ENCODE measurements at places on chromosomes 2 and 18. TPM values are rescaled to one million over a fixed set of nuclear protein-coding genes. Genes with fewer than 3 reads are reported as not detected.

IL1R2 gene
- total RNA-seq = not detected

DNA sequence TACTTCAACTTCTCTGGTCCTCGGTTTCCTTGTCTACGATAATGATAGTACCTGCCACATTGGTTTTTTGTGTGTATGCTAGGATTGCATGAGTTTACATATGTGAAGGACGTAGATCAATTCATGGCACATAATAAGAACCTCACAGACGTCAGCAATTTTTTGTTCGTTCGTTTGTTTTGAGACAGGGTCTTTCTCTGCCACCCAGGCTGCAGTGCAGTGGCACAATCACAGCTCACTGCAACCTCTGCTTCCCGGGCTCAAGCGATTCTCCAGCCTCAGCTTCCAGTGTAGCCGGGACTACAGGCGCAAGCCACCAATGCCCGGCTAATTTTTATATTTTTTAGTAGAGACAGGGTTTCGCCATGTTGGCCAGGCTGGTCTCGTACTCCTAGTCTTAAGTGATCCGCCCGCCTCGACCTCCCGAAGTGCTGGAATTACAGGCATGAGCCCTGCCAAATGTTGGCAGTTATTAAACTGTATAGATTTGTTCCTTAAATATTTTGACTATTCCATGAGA, 756 bp upstream of the SLC35F5 start:
- H3K4me3 ChIP-seq = peak overlapping the region; percentile 91
- peak overlapping the region; percentile 87 for H3K27ac ChIP-seq
- no peaks in the 10 kb centered on the region for H3K27me3 ChIP-seq
- DNase-seq = no peak
- H3K36me3 ChIP-seq = no peaks in the 10 kb centered on the region

GRCh38 chr2:66601624-66602023, 166.7 kb downstream of the MEIS1 start:
- no peak for DNase-seq
- H3K4me3 ChIP-seq = no peak overlapping the region
- no peaks in the 10 kb centered on the region for H3K4me1 ChIP-seq
- H3K36me3 ChIP-seq = no peaks in the 10 kb centered on the region
- H3K27me3 ChIP-seq = no peaks in the 10 kb centered on the region
- H3K27ac ChIP-seq = no peak overlapping the region

- no peak overlapping the region for H3K4me3 ChIP-seq
- no peaks in the 10 kb centered on the region for H3K27me3 ChIP-seq
- no peak for DNase-seq
- no peaks in the 10 kb centered on the region for H3K36me3 ChIP-seq
- H3K27ac ChIP-seq = no peak overlapping the region
These were observed 170.1 kb downstream of the RPRM start for GRCh38 chr2:153308466-153308865.

- H3K4me1 ChIP-seq = no peaks in the 10 kb centered on the region
- H3K36me3 ChIP-seq = no peaks in the 10 kb centered on the region
- H3K27ac ChIP-seq = no peak overlapping the region
- peaks cover 3% of the 10 kb centered on the region for H3K27me3 ChIP-seq
These were observed 179.9 kb upstream of the FN1 start for GRCh38 chr2:215615803-215616174.

DNA sequence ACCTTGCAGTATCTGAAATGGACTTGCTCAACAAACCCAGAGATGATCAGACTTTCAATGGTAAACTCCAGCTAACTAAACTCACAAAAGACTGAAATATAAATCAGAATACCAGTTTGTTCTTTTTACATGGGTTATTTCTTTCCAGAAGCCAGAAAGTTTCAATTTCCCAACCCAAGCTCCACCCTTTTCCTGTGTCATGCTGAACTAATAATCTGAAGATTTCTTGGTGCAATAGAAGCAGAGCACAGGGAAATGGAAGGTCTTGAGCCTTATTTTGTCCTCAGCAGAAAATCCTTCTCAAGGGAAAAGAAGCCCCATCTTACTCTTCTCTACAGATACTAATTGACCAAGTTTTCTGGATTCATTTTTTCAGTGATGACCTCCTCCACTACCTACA, 93.3 kb upstream of the PAPOLG start:
- H3K27me3 ChIP-seq = no peaks in the 10 kb centered on the region
- no peak for DNase-seq
- no peaks in the 10 kb centered on the region for H3K36me3 ChIP-seq
- H3K27ac ChIP-seq = peak overlapping the region; percentile 81

GRCh38 chr2:15425712-15426111, 135.4 kb downstream of the NBAS start:
- no peaks in the 10 kb centered on the region for H3K27me3 ChIP-seq
- H3K4me1 ChIP-seq = no peaks in the 10 kb centered on the region
- peaks cover 13% of the 10 kb centered on the region for H3K36me3 ChIP-seq
- H3K27ac ChIP-seq = no peak overlapping the region

- peaks cover 18% of the 10 kb centered on the region for H3K4me1 ChIP-seq
- H3K27me3 ChIP-seq = no peaks in the 10 kb centered on the region
- H3K36me3 ChIP-seq = no peaks in the 10 kb centered on the region
- no peak overlapping the region for H3K27ac ChIP-seq
- H3K4me3 ChIP-seq = no peak overlapping the region
These were observed 102.3 kb downstream of the TCF4 start for GRCh38 chr18:55485666-55486065.

DNA sequence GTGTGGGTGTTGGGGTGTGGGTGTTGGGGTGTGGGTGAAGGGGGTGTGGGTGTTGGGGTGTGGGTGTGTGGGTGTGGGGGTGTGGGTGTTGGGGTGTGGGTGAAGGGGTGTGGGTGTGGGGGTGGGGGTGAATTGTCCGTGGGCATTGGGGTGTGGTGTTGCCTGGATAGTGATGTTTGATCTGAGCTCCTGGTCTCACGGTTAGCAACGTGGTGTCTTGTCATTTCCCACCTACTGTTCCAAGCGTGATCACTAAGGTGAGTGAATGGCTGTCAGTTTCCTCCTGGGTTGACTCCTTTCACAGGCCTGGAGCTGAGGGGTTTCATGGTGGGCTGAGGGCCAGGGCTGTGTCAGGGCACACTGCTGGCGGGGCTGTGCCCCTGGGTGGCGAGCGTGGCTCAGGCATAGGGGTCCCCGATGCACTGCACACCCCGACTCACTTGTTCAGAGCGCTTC, 27.2 kb downstream of the RTP5 start:
- H3K4me1 ChIP-seq = peaks cover 3% of the 10 kb centered on the region
- H3K36me3 ChIP-seq = no peaks in the 10 kb centered on the region
- no peaks in the 10 kb centered on the region for H3K27me3 ChIP-seq

- DNase-seq = no peak
- no peak overlapping the region for H3K27ac ChIP-seq
- peaks cover 5% of the 10 kb centered on the region for H3K36me3 ChIP-seq
- no peaks in the 10 kb centered on the region for H3K4me1 ChIP-seq
These were observed 174.8 kb downstream of the UBR3 start for GRCh38 chr2:170002096-170002495.

QPCT gene
- total RNA-seq = 2.1 TPM

SCN2A gene
- total RNA-seq = 0.22 TPM

GRCh38 chr2:74625658-74626425, 22.3 kb downstream of the M1AP start:
- no peaks in the 10 kb centered on the region for H3K27me3 ChIP-seq
- no peak overlapping the region for H3K27ac ChIP-seq
- no peaks in the 10 kb centered on the region for H3K4me1 ChIP-seq
- DNase-seq = no peak

GRCh38 chr18:48767090-48767690, 183.6 kb downstream of the SMAD7 start:
- H3K36me3 ChIP-seq = no peaks in the 10 kb centered on the region
- H3K27me3 ChIP-seq = peaks cover 2% of the 10 kb centered on the region

GRCh38 chr2:60556576-60557485, 3.4 kb upstream of the BCL11A start:
- no peaks in the 10 kb centered on the region for H3K27me3 ChIP-seq
- H3K4me3 ChIP-seq = peak overlapping the region; percentile 83
- peak; percentile 64 for DNase-seq
- peak overlapping the region; percentile 90 for H3K27ac ChIP-seq

SPDYA gene
- 2.8 TPM for total RNA-seq

AKAIN1 gene
- not detected for total RNA-seq

- H3K4me3 ChIP-seq = no peak overlapping the region
- no peaks in the 10 kb centered on the region for H3K36me3 ChIP-seq
- H3K27ac ChIP-seq = no peak overlapping the region
- H3K4me1 ChIP-seq = no peaks in the 10 kb centered on the region
These were observed 82.1 kb downstream of the OLA1 start for GRCh38 chr2:174166261-174166660.

- H3K27me3 ChIP-seq = peaks cover 8% of the 10 kb centered on the region
- no peaks in the 10 kb centered on the region for H3K4me1 ChIP-seq
- no peak overlapping the region for H3K27ac ChIP-seq
- H3K36me3 ChIP-seq = no peaks in the 10 kb centered on the region
- DNase-seq = no peak
- H3K4me3 ChIP-seq = no peak overlapping the region
These were observed 120.2 kb downstream of the INHBB start for GRCh38 chr2:120465989-120466703.

GRCh38 chr2:113872201-113872600, 17.7 kb upstream of the ACTR3 start:
- DNase-seq = no peak
- H3K36me3 ChIP-seq = no peaks in the 10 kb centered on the region
- peaks cover 15% of the 10 kb centered on the region for H3K4me1 ChIP-seq
- no peak overlapping the region for H3K27ac ChIP-seq

DNA sequence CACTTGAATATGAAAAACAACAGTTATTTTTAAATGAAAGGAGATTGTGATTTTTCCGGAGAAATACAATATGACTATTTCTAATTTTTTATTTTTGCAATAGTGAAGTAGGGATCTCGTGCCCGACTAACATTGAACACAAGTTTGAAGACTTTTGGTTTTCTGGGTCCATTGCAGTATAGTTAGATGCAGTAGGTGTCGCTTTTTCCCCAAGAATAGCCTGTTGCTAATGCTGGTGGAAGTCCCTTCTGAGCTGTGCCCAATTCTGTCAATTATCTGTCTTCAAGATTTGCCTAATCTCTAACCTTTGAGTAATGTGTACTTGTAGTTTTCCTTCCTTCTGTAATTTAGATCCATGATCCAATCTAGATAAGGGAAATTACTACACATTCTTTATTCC, 36.5 kb downstream of the SEMA4F start:
- no peaks in the 10 kb centered on the region for H3K27me3 ChIP-seq
- H3K4me3 ChIP-seq = no peak overlapping the region
- H3K4me1 ChIP-seq = no peaks in the 10 kb centered on the region
- DNase-seq = peak; percentile 61
- H3K36me3 ChIP-seq = no peaks in the 10 kb centered on the region
